NCI-H460 (cell line): ENCODE measurements at places on chromosomes 7 and 10. TPM values are rescaled to one million over a fixed set of nuclear protein-coding genes. Genes with fewer than 3 reads are reported as not detected.

DNA sequence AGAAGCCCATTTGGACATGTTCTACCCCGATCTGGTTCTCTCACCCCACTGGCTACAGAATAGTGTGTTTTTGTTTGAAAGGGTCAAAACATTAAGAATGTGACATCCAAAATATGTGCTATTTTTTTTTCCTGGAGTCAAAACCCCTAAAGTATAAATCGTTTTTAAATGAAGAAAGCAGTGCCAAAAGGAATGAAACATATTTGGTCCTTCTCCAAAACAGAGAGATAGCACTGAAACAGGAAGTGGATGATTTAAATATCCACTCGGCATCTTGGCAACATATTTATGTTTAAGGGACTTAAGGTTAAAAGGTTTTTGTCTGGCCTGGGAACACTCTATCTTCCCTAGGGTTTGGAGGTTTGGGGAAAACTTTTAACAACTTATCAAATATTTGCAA, 32.3 kb downstream of the CALD1 start:
- DNase-seq: no peak

GRCh38 chr7:131625817-131626372, 69.5 kb upstream of the PODXL start:
- no peak for DNase-seq

DNA sequence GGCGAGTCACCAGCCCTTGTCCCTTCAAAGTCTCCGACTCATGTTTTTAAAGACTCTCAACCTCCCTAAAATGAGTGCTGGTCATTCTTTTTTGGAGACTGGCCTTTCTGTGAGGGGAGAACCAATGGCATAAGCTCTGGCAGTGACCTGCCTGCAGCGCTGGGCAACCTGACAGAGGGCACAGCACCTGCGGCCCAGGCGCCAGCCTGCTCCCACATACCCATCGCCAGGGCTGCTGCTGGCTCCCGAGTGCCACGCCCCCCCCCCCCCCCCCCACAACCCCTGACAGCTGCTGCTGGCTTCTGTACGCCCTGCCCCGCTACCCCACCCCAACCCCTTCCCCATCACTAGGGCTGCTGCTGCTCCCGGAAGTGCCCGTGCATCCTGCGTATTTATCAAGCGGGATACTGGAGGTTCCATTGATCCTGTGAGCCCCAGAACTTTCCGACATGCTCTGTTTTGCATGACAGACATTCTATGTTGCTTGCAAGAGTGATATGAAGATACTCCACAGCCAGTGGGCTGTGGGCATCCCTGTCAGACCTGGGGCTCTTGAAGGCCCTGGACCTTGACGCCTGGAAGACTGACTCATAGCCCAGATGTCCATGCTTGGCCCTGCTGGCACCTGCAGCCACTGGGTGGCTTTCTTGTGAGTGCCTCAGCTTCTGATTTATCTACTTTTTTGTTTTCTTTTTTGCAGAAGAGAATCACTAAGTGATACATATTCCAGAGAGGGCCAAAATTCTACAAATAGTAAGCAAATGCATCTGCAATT, 243.9 kb downstream of the ZMYND11 start:
- DNase-seq: no peak

GRCh38 chr10:13715100-13715499, 128.3 kb downstream of the PRPF18 start:
- no peak for DNase-seq

- DNase-seq: no peak
These were observed 38.9 kb downstream of the PRSS2 start for GRCh38 chr7:142809671-142810070.

- no peak for DNase-seq
These were observed 2.7 kb downstream of the RHBDD2 start for GRCh38 chr7:75881436-75882095.

- DNase-seq: no peak
These were observed 266.6 kb downstream of the PARD3 start for GRCh38 chr10:34548466-34548865.

GRCh38 chr10:102678842-102679289, 34.6 kb downstream of the TRIM8 start:
- DNase-seq: peak; percentile 52

DNA sequence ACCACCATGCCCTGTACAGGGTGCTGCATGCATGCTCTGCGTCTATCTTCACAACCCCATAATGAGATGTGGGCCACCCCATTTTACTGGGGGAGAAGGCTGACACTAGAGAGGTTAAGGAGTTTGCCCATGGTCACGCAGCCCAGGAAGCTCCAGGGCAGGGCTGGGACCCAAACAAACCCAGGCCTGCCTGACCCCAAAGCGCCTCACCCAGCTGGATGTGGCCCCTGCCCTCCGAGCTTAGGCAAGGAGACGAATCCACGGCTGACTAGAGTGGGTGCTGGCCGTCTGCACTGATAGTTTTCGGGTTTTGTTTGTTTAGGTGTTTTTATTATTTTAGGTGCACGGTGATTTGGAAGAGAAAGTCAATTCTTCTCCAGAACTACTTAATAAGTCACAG, 65.7 kb downstream of the CHST15 start:
- DNase-seq: no peak

DNA sequence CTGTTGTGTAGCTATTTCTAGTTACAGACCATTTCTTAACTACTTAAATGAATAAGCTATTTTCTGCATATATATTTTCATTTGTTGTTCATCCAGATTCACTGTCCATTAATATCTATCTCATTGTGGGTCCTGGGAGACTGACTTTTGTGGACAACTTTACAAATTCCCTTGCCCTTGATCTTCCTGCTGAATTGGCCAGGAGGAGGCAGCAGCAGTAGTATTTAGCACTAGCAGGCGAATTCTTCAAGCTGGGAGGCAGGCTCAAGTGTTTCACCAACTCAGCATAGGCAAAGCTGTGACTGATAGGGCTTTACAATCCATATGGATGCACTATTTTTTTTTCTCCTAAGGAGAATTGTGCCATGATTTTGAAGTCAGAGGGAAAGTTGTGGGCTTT, 461.0 kb upstream of the NRG3 start:
- DNase-seq: no peak

GRCh38 chr7:140312141-140312846, 86.0 kb downstream of the SLC37A3 start:
- DNase-seq: no peak

DNA sequence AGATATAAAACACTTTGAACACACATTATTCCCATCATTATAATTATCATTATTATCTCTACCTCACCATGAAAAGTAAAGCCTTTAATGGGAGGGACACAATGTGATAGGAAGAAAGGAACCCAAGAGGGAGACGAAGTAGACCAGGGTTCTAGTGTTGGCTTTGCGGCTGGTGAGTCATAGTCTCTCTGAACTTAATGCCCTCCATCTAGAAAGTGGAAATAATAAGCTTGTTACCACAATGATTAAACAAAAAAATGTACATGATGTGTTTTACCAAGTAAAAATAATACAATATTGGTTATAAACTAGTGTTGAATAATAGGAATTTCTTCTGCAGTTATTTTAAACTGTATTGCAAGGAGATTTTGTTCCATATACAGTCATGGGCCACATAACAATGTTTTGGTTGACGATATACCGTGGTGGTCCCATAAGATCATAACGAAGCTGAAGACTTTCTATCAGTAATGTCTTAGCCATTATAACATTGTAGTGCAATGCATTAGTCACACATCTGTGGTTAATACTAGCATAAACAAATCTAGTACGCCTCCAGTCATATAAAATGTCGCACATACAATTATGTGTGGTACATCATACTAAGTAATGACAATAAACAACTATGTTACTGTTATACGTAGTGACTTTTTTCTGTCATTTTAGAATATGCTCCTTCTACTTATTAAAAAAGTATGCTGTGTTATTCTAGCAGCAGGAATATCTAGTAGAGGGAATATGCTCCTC, 450.6 kb upstream of the SORCS1 start:
- peak; percentile 64 for DNase-seq

DNA sequence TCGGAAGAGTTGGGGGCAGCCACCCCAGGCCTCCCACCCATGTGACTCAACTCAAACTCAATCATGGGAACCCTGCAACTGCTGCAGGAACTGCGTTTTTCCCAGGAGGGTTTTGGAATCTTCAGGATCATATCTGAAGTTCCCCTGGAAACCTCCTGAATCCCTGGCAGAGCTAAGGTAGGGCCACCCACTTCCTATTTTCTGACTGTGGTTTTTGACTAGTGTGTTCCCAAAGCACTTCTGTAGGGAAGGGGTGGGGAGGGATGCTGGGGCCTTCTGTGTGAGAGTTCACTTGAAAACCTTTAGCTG, 127.6 kb upstream of the UNC5B start:
- no peak for DNase-seq

DNA sequence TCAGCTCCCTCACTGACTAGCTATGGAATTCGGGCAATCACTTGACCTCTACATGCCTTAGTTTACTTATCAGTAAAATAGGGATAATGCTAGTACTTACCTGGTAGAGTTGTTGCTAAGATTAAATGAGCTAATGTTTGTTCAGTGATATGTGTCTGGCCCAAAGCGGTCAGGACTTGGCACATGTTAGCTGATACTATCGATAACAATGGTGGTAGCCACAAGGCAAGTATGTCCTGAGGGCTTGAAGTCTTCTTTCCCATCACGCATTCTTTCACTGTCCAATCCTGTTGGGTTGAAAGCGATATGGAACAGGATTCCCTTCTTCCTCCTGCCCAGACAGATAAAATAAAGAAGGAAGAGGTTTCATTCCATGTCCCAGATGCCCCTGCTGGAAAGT, 25.5 kb upstream of the MXI1 start:
- no peak for DNase-seq

- DNase-seq: no peak
These were observed 157.2 kb upstream of the TNRC18 start for GRCh38 chr7:5580714-5581395.

DNA sequence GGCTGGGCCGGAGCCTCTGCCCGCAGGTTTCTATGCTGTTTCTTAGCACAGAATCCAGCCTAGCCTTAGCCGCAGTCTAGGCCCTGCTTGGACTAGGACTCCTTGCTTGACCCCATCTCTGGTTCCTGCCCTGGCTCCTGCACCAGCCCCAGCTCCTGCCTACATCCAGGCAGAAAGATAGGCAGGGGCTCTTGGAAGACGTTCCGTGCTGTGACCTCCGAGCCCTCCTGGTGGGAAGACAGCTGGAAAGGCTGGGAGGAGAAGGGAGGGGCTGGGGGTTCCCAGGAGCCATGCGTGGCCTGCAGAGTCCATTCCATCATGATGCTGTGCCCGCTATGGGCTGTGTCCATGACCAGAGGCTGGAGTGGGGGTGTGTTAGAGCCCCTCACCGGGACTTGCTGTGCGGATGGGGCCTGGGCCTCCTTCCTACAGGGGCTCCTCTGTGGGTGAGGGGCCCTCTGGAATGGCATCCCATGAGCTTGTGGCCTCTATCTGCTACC, 26.2 kb downstream of the RAMP3 start:
- DNase-seq: no peak

Gene ANKRD61
- total RNA-seq: 0.46 and 0.72 TPM in 2 replicates

Gene NKX2-3
- 0.25 and 0.32 TPM in 2 replicates for total RNA-seq

Gene EIF4H
- total RNA-seq: 619 and 659 TPM in 2 replicates

Gene TFR2
- 1.4 and 3.8 TPM in 2 replicates for total RNA-seq

Gene PRRT4
- total RNA-seq: 0.27 and 0.38 TPM in 2 replicates

Gene PTN
- 0.12 TPM in 1 of 2 replicates, not detected in the other for total RNA-seq

Gene MAPK8
- total RNA-seq: 54.3 and 57.7 TPM in 2 replicates
